Activated B cell treated with CpG ODN at 0.5 μM for 24 hours (primary cell): ENCODE measurements at places on chromosomes 7 and 10.

GRCh38 chr10:117509573-117509972 lies 33.0 kb upstream of the EMX2 start:
- DNase-seq = no peak

DNA sequence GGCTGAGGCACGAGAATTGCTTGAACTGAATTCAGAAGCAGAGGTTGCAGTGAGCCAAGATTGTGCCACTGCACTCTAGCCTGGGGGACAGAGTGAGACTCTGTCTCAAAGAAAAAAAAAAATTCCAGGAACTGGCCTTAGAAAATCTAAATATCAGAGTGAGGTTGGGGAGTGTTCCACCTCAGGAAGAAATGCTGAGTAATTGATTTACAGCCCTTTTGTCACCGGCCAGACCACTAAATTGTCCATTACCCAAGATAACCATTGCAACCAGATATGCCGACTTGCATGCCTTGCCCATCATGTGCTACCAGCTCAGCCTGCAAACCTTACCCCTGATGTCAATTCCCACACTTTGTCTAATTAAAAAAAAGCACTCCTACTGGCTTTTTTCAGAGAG lies 42.4 kb downstream of the CRCP start:
- DNase-seq = no peak

DNA sequence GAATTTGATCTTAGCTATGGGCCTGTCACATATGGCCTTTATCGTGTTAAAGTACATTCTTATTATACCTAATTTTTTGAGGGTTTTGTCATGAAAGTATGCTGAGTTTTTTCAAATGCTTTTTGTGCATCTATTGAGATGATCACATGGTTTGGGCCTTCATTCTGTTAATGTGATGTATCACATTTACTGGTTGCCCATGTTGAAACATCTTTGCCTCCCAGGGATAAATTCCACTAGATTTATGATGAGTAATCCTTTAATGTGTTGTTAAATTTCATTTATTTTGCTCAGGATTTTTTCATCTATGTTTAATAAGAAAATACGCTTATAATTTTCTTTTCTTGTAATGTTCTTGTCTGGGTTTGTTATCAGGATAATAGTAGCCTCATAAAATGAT lies 442.0 kb downstream of the MDFIC start:
- DNase-seq = no peak

GRCh38 chr7:34043461-34044305 lies 138.3 kb downstream of the BMPER start:
- no peak for DNase-seq

DNA sequence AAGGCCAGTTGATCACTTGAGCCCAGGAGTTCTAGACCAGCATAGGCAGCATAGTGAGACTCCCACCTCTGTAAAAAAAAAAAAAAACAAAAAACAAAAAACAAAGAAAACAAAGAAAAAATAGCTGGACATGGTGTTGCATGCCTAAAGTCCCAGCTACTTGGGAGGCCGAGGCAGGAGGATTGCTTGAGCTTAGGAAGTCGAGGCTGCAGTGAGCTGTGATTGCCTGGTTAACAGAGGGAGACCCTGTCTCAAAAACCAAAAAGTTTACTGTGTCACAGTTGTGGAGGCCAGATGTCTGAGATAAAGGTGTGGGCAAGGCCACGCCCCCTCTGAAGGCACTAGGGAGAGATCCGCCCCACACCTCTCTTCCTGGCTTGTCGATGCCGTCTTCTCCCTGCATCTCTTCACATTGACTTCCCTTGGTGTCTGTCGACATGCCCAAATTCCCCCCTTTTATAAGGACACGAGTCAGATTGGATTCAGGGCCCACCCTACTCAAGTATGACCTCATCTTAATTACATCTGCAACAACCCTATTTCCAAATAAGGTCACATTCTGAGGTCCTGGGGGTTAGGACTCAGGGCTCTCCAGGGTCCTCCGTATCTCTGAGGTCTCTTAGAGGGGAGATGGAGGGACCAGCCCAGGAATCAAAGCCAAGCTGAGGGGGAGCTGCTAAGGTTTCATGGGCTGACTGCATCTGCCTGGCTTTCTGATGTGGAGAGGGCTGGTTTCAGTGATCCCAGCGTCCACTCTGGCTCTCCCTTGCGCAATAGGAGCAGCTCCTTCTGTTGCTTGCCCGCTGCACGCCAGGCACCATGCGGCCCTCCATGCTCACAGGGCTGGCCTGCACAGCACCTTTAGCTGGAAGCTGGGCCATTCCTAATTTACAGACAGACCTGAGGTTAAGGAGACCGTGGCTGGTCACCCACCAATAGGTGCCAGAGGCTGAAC lies 23.1 kb downstream of the AGAP3 start:
- DNase-seq = no peak
